ENCODE measurements at places on chromosomes 5 and 9. TPM values are rescaled to one million over a fixed set of nuclear protein-coding genes. Genes with fewer than 3 reads are reported as not detected.
A peak's percentile ranks its signal among the peaks of the same experiment; 100 is the strongest.

DNA sequence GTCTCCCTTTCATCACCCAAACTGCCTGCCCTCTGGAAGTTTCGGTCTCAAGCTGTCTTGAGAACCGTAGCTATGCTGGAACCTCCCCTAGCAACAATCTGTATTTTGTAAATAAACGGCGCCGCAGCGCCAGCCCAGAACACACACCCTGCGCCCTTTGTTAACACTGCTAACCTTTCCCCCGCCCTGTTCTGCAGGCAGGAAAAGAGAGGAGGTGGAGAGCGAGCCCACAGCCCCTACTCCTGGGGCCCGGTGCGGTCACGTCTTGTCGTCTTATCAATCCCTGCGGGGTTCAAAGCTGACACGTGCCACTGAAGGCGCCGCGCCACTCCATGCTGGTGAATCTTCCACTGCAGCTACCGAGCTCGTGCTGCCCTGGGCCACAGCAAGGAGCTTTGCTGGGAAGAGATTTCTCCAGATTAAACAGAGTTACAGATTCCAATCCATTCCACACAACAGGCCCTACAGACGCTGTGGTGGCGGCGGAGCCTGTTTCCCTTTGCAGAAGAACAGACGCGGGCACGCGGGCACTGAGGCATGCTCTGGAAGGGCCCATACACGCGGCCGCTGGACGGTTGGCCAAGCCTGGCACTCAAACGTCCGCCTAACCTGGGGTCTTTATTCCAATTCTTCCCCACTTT lies 25.3 kb downstream of the ZDHHC11B start:
- peaks cover 9% of the 10 kb centered on the region for H3K36me3 ChIP-seq
- H3K27ac ChIP-seq, result no peak overlapping the region
- DNase-seq, result peak; percentile 71

DNA sequence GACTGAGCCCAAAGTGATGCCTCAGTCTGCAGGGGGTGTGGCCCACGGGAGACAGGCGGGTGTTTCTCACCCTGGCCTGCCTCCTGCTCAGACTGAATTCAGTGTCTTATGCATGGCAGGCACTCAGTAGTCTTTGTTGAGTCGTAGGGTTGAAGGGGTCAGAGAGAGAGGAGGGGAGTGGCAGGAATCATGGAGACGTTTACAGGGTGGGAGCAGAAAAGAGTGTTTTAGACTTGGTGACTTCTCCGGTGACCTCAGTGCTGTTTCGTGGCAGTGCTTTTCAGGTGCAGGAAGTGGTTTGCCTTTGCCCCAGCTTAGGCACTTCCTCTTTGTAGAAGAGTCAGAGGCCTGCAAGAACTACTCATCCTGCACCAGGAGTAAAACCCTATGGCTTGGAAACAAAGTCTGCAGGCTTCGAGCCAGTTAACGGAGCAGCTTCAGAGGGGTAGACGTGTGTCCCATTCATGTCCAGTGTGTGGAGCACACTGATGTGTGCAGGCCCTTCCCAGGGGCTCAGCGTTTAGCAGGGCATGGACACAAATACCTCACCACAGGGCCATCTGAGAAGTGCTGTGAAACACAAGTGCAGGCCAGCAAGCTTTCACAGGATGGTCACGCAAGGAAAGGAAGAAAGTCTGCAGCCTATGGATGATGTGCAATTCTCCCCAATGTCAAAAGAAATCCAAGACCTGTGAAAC lies 24.5 kb upstream of the SEMA4D start:
- no peaks in the 10 kb centered on the region for H3K27me3 ChIP-seq
- no peaks in the 10 kb centered on the region for H3K36me3 ChIP-seq
- no peak overlapping the region for H3K4me3 ChIP-seq
- peaks cover 13% of the 10 kb centered on the region for H3K4me1 ChIP-seq

DNA sequence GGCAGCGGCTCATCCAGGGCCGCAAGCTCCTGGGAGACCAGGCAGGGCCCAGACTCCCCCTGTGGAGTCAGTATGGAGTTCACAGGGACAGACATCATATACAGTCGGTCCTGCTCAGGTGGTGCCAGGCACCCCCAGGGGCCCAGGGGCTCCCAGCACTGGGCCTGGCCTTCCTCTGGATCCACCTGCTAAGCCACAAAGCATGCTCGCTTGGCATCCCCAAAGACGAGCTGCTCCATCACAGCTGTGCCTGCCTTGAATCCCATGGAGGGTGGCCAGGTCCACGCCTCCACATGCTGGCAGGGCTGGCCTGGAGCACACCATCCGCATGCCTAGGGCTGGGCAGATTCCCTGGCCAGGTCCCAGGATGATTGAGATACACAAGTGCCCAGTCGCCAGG lies 4.6 kb downstream of the BICD2 start:
- peak overlapping the region; percentile 66 for H3K27ac ChIP-seq
- no peaks in the 10 kb centered on the region for H3K27me3 ChIP-seq
- DNase-seq, result peak; percentile 84
- H3K36me3 ChIP-seq, result no peaks in the 10 kb centered on the region
- peaks cover 52% of the 10 kb centered on the region for H3K4me1 ChIP-seq

GRCh38 chr5:77452351-77452750 lies 39.8 kb downstream of the WDR41 start:
- H3K4me3 ChIP-seq, result no peak overlapping the region
- DNase-seq, result no peak
- H3K4me1 ChIP-seq, result no peaks in the 10 kb centered on the region
- H3K27ac ChIP-seq, result no peak overlapping the region

- H3K4me1 ChIP-seq, result no peaks in the 10 kb centered on the region
- H3K4me3 ChIP-seq, result no peak overlapping the region
- DNase-seq, result no peak
- no peaks in the 10 kb centered on the region for H3K27me3 ChIP-seq
- no peaks in the 10 kb centered on the region for H3K36me3 ChIP-seq
These were observed 54.1 kb downstream of the FAT2 start for GRCh38 chr5:151537044-151537443.

DNA sequence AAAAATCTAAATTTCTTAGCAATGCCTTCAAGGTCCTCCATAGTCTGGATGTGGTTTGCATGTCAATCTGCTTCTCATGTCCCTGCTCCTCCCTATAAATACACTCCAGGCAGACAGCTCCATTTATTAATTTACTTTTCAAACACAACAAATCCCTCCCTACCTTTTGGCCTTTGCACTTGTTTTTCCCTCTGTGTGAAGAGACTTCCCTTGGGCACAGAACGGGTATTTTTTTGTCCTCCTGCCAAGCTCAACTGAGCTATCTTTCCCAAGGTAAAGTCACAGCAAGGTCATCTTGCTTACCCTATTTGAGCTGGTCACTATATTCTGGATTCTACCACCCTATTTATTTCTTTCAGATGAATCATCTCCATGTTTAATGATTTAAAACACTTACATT lies 159.6 kb upstream of the ANKH start:
- H3K4me3 ChIP-seq, result no peak overlapping the region
- no peaks in the 10 kb centered on the region for H3K36me3 ChIP-seq
- DNase-seq, result no peak
- H3K4me1 ChIP-seq, result no peaks in the 10 kb centered on the region
- H3K27ac ChIP-seq, result no peak overlapping the region
- H3K27me3 ChIP-seq, result no peaks in the 10 kb centered on the region

DNA sequence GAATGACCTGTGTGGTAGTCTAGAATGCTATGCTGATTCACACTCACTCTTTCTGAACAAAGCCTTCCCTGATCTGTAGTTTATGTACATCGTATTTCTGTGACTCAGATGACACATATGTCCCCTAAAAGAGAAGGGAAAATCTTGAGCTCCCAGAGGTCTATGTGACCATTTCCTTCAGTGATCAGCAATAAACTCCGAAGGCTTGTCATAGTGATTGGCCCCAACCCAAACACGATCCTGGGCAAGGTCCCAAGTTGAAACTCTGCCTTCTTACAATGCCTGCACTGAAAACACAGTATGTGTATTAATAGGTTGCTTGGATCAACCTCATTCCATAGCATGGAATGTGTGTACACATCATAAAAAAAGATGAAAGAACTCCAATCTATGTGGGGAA lies 685.8 kb downstream of the MAT2B start:
- no peaks in the 10 kb centered on the region for H3K27me3 ChIP-seq
- H3K36me3 ChIP-seq, result no peaks in the 10 kb centered on the region
- no peak overlapping the region for H3K4me3 ChIP-seq
- no peak for DNase-seq
- no peaks in the 10 kb centered on the region for H3K4me1 ChIP-seq

DNA sequence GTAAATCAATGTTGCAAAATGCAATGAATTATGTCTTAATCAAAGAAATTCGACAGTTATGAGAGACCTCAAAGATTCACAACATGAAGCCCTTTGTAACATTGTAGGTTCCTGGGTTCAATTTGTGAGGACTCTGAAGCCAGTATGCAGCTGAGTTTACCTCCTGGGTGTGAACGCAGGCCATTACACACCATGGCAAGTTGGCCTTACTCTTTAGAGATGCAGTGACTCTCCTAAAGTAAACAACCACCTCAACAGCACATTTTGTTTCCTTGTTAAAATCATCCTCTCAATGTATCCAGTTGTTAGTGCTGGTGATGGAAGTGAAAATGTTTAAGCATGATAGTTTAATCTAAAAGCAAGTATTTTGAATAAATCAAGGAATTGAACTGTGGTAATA lies 73.8 kb downstream of the JAKMIP2 start:
- no peaks in the 10 kb centered on the region for H3K4me1 ChIP-seq
- DNase-seq, result no peak
- H3K4me3 ChIP-seq, result no peak overlapping the region
- H3K36me3 ChIP-seq, result no peaks in the 10 kb centered on the region
- H3K27ac ChIP-seq, result no peak overlapping the region
- no peaks in the 10 kb centered on the region for H3K27me3 ChIP-seq

Gene PCDHA4
- total RNA-seq, result 0.08 TPM

Gene PFN3
- total RNA-seq, result not detected

Gene CCDC180
- 0.71 TPM for total RNA-seq

Gene ACSL6
- total RNA-seq, result 2.2 TPM

Gene ERMP1
- 5.0 TPM for total RNA-seq

Gene SLC12A7
- total RNA-seq, result 13.5 TPM

Data from psoas muscle (tissue), 8 donors.